Amygdala (tissue), 56 donors: ENCODE measurements at places on chromosomes 7 and 10.

DNA sequence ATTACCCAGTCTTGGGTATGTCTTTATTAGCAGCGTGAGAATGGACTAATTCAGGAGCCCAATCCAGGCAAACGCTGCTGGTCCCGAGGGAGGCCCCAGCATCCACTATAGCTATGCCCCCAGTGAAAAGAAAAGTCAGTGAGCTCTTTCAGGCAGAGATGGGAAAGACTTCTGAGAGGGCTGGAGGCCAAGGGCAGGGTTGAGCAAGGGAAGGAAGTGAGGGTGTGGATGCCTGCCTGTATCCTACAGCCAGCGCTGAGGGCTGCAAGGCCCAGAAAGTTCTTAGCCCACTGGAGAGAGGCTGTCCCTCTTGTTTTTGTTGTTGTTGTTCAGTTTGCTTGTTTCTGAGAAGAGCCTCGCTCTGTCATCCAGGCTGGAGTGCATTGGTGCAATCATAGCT lies 261.6 kb downstream of the ZEB1 start:
- no peak for DNase-seq

- no peak for DNase-seq
Measured at GRCh38 chr10:68756766-68757165, 35.7 kb downstream of the CCAR1 start.

GRCh38 chr7:3896169-3896765 lies 595.2 kb downstream of the SDK1 start:
- no peak for DNase-seq

DNA sequence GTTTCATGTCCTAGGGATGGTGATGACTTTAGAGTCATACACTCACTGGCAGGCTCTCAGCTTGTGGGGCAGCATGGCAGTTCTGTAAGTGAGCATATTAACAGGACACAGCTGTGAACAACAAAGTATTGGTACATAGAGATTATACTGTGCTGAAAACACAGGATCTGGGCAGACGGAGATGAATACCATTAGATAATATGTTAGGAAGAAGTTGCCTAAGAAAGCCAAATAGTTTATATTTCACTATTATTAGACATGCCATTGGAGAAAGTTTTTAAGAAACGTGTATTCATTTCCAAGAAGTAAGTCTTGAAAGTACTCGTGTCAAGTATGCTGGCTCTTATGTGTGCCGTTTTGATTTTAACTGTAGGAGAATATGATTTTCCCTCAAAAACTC lies 274.5 kb downstream of the INHBA start:
- no peak for DNase-seq

DNA sequence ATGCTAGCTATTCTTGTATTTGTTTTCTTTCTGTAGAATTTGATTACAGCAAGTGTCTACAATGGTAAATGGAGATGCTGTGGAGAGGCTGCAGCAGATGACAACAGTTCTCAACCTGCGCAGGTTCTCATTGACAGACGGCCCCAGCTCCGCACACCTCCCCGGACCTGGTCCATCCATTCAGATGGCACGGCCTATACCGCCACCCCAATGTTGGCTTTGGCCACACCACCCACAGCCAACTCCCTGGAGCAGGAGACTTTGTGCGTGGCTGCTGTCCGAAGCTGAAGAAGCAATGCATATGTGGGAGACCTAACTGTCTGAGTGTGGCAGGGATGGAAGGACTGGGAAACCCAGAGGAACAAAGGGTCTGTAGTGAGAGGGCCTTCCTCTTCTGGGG lies 116.4 kb upstream of the TCERG1L start:
- no peak for DNase-seq

- no peak for DNase-seq
Measured at GRCh38 chr10:95264227-95265051, 26.4 kb downstream of the PDLIM1 start.

DNA sequence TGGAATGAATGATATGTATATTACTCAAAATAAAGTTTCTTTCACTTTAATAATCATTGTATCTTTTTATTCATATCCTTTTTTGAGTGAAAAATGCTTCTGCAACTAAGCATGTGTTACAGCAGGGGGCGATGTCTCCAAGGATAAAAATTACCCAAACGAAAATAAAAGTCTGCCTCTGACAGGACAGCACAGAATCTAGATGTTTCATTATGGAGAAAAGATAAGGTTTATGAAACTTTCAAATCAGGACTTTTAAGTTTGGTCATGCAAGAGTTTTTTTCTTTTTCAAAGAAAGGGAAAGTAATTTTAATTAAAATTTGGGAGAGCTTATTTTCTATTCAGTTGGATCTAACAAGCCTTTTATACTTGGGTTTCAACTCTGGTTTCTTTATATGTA lies 48.4 kb downstream of the TES start:
- DNase-seq: no peak

GRCh38 chr7:52758356-52758755 lies 277.1 kb upstream of the POM121L12 start:
- no peak for DNase-seq

DNA sequence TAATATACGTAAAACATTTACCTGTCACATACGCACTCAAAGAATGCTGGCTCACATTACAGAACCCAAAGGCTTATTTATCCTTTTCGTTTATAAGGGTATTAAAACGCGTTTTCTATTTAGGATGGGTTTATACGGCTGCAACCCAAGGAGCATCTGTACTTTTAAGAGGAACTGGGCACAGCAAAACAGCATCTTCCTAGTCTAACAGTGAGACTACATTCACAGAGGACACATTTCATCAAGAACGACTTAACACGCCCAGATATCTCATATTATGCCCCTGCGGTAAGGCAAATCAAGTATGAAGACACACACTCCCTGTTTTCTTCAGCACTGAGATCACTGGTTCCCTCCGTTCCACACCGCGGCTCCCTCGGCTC lies 533 bp upstream of the DMTF1 start:
- no peak for DNase-seq

DNA sequence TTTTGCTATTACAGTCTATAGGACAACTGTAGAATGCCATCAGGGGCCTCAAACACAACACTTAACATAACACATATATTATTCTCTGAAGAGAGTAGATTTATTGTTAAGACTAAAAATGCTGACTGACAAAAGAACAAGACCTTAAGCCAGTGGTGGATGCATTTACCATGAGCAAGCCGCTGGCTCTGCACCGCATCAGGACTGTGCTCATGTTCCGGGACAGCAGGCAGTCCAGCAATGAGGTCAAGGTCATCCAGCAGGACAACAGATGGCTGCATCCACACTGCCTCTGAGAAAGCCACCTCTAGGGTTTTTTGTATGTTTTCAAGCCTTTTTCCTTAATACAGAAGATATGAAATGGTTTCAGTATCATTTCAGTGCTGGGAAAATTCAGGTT lies 23.8 kb downstream of the PEX1 start:
- no peak for DNase-seq

DNA sequence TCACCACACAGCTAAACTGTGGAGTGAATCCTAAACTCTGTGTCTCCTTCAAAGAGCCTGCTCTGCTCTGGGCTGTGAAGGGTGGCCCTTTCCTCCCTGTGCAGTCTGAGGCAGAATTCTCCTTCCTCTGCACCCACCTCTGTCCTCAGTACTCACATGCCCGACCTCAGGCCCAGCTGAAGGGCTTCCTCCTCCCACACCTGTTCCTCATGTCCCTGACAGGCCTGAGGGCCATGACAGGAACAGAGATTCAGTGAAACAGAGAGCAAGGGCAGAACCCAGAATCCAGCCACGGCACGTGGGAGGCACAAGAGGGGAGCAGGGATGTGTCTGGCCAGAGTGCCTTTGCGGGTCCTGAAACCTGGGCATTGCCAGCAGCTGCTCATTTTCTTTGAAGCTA lies 13.9 kb downstream of the CREB3L2 start:
- DNase-seq: no peak

- DNase-seq: no peak
Measured at GRCh38 chr10:59580026-59580863, 129.4 kb downstream of the SLC16A9 start.

GRCh38 chr7:148515237-148515636 lies 75.3 kb upstream of the C7orf33 start:
- DNase-seq: no peak

GRCh38 chr7:131203291-131203976 lies 124.2 kb upstream of the MKLN1 start:
- DNase-seq: no peak

- no peak for DNase-seq
Measured at GRCh38 chr7:143878884-143879283, 23.1 kb downstream of the TCAF1 start.

DNA sequence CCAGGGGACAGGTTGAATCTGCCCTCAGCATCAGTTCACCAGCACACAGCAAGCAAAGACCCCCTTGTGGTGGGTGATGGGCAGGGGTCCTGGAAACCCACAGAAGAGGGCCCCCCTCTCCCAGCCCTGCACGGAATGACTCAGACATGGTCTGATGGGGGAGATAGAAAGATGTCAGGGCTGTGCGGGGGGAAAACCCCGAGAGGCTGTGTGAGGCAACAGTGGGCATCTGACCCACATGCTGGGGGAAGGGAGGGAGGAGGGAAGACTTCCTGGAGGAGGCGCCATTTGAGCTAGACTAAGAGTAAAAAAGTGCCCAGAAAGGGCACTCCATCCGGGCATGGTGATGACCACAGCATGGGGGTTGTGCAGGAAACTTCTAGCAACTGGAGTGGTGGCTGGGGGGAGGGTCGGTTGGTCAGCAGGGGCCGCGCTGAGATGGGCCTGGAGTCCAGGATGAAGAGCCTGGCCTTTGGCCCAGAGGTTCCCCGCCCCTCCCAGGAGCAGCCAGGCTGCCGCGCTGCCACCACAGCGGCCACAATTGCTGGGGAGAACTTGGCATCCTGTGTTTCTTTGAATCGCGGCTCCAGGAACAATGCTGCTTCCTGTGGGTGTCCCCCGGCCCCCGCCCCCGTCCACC lies 2.5 kb downstream of the LFNG start:
- DNase-seq: no peak

- no peak for DNase-seq
Measured at GRCh38 chr10:132550366-132551092, 12.9 kb downstream of the INPP5A start.

DNA sequence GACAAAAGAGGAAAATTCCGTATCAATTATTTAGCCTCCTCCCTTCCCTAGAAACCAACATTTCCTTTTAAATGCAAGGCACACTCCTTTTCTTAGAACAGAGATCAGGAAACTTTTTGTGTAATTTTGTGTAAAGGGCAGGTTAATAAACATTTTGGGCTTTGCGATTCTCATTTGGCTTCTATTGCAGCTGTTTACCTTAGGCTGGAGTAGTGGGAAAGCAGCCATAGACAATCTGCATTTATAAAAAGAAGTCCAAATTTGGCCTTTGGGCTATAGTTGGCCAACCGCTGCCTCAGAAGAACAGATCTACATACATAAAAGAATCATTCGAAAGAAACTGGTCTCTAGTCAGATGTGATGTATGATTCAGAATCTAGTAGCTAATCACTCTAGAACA lies 35.3 kb downstream of the NAMPT start:
- no peak for DNase-seq

GRCh38 chr7:95002775-95003174 lies 95.4 kb downstream of the PPP1R9A start:
- no peak for DNase-seq

- no peak for DNase-seq
Measured at GRCh38 chr10:131063311-131063710, 248.2 kb downstream of the TCERG1L start.

- no peak for DNase-seq
Measured at GRCh38 chr10:69179089-69179742, 818 bp upstream of the SUPV3L1 start.

DNA sequence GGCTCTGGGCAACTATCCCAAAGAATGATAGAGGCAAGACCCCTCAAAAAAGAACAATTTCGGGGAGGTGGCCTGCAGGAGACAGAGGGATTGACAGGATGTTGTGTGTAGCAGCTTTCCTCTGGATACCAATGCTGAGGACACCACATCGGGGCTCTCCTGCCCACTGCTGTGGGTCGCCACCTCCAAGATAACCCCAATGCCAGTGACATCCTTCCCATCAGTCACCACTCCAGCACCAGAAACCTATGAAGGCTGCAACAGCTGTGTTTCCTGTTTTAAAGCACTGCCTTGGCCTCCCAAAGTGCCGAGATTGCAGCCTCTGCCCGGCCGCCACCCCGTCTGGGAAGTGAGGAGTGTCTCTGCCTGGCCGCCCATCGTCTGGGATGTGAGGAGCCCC lies 17.6 kb downstream of the ARHGAP19 start:
- no peak for DNase-seq

- no peak for DNase-seq
Measured at GRCh38 chr7:27665531-27665930, 2.8 kb upstream of the HIBADH start.

DNA sequence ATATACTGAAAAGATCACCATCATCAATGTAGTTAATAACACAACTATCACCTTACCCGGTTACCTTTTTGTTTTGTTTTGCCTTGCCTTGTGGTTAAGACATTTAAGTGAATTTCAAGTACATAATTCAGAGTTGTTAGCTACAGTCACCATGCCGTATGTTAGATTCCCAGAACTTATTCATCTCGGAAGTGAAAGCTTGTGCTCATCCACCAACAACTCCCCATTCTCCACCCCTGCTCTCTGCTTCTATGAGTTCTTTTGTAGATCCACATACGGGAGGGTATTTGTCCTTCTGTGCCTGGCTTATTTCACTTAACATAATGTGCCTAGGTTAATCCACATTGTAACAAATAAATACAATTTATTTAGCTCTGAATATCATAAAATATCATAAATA lies 182.8 kb upstream of the ADARB2 start:
- DNase-seq: no peak

DNA sequence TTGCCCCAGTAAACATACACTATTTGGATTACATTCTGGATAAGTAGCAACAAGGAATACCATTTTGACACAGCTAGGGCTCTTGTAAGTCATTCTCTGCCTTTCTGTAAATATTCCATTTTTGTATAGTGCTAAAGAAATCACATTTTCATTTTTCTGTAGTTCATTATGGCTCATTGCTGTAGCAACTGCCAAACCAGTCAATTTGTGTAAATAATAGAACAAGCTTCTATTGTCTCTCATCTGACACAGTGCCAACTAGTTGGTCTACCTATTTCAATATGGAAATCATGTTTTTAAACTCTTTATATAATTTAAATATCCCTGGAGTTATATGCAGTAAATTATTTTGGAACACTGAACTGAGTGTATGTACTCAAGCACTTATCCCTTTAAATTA lies 193.7 kb downstream of the RELN start:
- no peak for DNase-seq

DNA sequence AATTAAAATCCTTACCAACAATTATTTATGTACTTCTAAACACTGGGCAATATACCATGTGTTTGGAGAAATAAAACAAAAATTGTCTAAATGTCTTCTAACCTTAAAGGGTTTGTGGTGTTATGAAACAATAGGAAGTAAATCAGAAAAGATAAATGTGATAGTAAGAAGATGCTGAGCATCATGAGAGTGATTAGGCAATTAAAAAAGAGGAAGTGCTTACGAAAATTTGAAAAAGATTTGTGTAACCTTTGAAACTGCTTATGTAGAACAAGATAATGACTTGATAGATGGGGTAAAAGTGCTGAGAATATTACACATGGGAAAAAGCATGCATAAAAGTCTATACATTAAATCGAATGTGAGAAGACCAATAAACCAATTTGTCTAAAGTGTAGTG lies 573.4 kb upstream of the CNTNAP2 start:
- no peak for DNase-seq
